ENCODE measurements at places on chromosomes 5 and 9.
A peak's percentile ranks its signal among the peaks of the same experiment; 100 is the strongest.

GRCh38 chr5:136191304-136192014 is 1.5 kb downstream of the SMIM32 start:
- peak; percentile 87 for DNase-seq

- no peak for DNase-seq
These were observed 2.6 kb upstream of the CCL27 start for GRCh38 chr9:34665067-34665380.

- peak; percentile 91 for DNase-seq
These were observed 650 bp downstream of the MYORG start for GRCh38 chr9:34375901-34376595.

DNA sequence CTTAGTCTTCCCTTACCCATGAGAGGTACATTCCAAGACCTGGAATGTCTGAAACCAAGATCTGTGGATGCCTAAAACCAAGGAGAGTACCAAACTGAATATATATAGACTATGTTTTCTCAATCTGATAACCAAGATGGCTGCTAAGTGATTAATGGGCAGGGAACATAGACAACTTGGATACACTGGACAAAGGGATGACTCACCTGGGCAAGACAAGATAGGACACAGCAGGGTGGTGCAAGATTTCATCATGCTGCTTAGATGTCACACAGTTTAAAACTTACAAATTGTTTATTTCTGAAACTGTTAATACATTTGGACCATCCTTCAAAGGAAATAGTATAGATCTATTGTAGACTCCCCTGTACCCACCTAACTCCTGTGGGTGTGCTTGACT is 130.9 kb downstream of the HTR1A start:
- no peak for DNase-seq

DNA sequence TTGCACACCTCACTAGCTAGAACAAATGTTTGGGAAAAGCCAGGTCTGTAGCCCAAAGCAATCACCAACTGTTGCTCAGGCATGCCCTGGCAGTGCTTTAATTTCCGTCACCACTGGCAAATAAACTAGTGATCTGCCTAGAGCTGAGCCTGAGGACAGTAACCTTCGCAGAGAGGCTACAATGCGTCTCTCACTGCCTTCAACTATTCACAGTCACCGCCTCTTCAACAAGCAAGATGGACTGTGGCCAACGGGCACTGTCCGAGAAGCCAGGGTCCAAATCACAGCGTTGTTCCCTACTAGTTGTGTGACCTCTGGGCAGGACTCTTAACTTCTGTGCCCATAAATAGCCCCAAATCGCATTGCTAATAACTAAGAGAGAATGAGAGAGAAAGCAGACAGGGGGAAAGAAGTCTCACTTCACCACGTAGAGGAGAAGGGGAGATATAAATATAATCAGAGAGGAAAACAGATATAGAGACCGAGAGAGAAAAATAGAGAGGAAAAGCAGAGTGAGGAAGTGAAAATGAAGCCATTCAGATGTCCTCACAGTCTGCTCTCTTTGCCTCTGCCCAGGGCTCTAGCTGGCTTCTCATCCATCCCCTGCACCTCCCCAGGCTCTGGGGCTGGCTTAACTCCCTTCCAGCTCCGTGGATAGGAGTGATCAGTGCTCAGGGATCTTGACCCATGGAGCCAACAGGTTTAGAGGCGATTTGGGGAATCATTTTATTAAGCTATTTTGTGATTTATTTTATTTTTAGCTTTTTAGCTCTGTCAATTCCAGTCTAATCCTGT is 157.9 kb downstream of the ZDHHC21 start:
- no peak for DNase-seq

- no peak for DNase-seq
These were observed 235.8 kb upstream of the VLDLR start for GRCh38 chr9:2385746-2386145.

DNA sequence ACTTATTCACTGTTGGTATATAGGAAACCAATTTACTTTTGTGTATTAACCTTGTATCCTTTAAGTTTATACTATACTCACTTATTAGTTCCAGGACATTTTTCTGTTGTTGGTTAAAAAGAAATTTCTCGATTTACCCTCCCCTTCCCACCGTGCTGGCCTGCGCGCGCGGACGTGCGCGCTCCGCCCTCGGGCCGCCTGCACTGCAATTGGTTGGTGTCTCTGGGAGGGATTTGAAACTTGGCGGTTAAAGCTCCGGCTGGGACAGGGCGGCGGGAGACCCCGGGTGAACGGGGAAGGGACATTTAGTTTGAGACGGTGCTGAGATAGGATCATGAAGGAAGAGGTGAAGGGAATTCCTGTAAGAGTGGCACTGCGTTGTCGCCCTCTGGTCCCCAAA is at the start of gene KIF4B:
Gene KIF4B (plus strand): TSS at position 230 of the 400 bp plus-strand sequence. CDS start 105 bp downstream, at position 335.
- DNase-seq = no peak

GRCh38 chr5:179914032-179914755 is 6.5 kb upstream of the TBC1D9B start:
- DNase-seq = no peak

DNA sequence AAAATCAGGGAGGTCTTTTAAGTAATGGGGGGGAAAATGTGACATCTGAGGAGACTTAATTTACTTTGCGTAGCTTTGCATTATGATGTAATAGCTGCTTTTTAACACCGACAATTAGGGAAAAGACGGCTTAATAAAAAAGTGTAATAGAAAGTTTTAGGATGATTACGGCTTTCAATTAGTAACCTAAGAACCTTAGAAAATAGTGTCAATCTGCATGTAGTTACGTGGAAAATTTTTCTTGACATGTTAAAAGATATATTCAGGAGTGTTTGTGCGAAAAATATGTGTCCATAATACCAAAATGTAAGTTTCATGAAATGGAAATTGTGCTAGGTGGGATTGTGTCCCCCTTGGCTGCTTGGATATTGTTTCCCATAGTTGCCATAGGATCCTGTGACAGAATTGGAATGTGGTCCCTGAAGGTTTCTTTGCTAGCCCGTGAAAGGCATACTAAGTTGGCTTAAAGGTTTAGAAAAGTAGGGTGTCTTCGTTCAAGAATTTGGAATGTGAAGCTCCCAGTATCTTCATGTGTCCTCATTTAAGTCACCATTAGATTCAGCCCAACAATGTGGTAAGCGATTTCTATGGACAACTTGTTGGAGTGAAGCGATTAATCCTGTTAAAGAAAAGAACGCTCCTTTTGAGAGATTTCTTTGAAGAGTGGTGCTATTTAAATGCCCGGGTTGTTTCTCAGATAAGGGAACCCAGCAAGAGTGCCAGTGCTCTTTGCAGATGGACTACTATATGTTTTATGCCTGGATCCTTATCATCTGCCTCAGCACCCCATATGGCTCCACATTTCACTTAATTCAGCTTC is 2.0 kb downstream of the RGMB start:
- DNase-seq = no peak

DNA sequence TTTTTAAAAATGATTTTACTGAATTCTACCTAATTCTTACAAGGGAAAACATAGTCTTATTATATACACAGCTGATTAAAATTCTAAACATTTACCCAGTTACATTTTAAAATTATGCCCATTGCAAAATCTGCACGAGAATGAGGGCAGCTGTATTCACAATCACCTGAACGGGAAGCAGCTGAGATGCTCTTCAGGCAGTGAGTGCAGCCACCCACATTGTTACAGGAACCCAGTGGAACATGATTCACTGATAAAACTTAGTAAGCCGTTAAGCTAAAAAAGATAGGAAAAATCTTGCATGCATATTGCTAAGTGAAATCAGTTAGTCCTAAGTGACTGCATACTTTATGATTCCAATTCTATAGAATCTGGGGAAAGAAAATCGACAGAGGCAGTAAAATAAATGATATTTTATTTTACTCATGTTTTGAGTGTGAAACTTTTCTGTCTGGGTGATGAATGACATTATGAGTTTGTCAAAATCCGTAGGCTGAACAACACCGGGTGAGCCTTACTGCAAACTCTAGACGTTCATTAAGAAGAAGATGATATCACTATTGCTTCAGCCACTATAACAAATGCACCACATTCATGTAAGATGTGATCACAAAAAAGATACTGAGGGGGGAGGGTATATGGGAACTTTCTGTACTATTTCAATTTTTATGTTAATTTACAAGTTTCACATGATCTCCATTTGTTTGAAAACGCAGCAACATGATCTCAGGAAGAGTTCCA is 39.1 kb upstream of the FLT4 start:
- DNase-seq = no peak

- DNase-seq = no peak
These were observed 74.3 kb upstream of the GGTA1 start for GRCh38 chr9:121573717-121574485.

GRCh38 chr5:57432876-57433275 is 49.7 kb downstream of the ACTBL2 start:
- no peak for DNase-seq

DNA sequence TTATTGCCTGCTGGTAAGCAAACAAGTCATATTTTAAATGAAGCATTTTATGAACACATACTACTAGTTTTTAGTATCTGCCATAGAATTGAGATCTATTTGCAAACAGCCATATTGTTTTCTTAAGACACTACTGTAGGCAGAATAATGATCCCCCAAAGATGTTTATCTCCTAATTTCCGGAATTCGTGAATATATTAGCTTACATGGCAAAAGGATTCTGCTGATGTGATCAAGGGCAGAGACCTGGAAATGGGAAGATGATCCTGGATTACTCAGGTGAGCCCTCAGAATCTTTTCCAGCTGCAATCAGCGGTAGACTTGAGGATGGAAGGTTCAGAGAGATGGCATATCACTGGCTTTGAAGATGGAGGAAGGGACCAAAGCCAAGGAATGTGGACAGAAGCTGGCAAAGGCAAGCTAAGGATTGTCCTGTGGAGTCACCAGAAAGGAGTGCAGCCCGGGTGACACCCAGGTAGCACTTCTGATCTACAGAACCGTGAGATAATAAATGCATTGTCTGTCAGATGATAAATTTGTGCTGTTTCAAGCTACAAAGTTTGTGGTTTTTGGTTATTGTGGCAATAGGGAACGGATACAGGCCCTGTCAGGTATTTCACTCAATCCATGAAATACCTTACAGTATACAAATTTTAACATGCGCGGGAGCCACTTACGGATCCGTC is 1.0 kb upstream of the ERCC6L2 start:
- DNase-seq = no peak

- DNase-seq = no peak
These were observed 265.4 kb upstream of the KLF9 start for GRCh38 chr9:70679845-70680244.

DNA sequence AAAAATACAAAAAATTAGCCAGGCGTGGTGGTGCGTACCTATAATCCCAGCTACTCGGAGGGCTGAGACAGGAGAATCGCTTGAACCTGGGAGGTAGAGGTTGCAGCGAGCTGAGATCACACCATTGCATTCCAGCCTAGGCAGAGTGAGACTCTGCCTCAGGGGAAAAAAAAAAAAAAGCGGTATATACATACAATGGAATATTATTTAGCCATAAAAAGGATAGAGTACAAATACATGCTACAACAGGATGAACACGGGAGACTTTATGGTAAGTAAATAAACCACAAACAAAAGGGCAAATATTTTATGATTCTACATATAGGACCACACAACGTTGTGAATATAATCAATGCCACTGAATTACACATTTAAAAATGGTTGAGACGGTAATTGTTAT is 5.2 kb downstream of the UBTD2 start:
- no peak for DNase-seq

DNA sequence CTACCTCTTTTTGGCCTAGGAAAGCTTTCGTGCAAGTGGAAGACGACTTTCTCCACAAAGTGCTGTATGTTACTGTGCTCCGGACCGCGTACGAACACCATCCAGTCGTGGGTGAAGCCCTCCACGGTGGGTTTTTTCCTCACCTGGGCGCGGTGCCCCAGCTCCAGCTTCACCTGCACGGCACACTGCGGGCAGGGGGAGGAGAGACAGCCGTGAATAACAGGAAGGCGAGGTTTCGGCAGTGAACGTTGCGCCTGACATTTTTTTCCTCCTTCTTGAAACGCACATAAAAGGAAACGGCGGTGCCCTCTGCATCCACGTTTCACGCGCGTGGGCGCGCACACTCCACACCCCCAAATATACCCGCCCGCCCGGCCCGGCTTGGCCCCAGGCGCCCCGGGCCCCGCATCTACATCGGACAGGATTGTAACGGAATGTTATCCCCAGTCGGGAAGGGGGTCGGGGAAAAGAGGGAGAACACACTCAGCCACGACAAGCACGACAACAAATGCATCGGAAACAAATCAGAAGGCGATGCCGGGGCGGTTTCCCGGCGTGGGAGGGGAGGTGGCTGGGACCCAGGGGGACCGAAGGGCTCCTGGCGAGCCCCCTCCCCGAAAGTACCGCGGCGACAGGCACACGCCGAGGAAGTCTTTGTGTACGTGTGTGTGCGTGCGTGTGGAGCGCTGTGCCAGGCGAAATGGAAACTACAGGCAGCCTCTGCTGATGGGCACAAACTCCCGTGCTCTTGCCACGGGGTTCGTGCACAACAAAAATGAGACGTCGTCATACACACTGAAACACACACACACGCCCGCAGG is 1.4 kb downstream of the MLLT3 start:
- DNase-seq = no peak

DNA sequence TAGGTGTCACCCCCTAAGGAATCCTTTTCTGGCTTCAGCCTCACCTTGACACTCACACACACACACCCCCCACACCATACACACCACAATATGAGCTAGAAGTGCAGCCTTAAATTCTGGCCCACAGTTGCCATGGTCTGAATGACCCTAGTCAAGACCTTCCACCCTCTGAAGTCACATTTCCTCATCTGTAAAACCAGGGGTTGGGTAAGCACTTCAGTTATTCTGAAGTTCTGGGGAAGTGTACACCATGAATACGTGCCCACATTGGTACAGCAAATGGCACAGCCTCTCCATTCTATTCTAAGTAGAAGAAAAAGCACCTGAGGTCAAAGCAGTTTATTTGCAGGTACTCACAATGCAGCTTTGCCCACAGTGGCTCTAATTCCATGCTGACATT is 372.8 kb upstream of the KLF4 start:
- peak; percentile 71 for DNase-seq

GRCh38 chr9:83186155-83186737 is 123.3 kb upstream of the RASEF start:
- DNase-seq = no peak

DNA sequence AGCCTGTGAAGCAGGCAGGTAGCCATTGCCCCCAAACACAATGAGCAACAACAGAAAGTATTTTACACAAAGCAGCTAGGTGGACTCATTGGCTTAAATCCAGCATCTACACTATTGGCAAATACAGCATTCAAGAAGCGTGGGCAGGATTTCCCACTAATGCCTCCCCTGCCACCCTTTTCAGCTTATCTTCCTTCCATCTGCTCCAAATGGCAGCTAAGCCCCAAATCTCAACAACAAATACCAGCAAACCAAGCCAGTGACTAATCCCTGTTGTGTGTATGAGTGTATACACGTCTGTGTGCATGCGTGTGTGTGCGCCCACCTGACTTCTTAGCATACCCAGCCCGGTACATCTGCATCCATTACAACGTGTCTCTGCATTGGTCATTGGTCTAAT is 151.2 kb upstream of the WWC1 start:
- DNase-seq = no peak

- peak; percentile 94 for DNase-seq
These were observed 36.1 kb downstream of the TMC1 start for GRCh38 chr9:72557549-72557948.

DNA sequence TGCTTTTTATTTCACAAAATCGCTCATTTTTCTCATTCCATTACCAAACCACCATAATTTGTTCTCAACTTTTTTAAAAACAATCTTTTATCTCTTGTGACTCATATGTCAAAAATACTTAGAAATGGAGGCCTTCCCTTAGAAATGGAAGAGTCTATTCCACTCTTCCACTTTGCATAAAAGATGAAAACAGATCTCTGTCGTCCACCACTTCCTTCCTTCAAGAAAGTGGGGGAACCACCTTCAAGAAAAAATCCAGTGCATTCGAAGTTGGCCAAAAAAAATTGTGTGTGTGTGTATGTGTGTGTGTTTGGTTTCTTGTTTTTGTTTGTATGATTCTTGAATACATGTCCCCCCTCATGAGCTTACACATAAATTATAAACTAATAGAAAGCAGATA is 628.8 kb upstream of the DMAC1 start:
- DNase-seq = no peak

Data from vagina (tissue), 2 donors.